Right lobe of liver (tissue), 6 donors: ENCODE measurements at places on chromosomes 7 and 10. TPM values are rescaled to one million over a fixed set of nuclear protein-coding genes. Genes with fewer than 3 reads are reported as not detected.

Gene FANK1
- 0.18 TPM for total RNA-seq

Gene PDZD8
- total RNA-seq, result 43.2 TPM

Gene LRRN3
- total RNA-seq, result 0.19 TPM

Gene ITGB1
- total RNA-seq, result 198 TPM

Gene CNTNAP2
- total RNA-seq, result 3.9 TPM

Gene DPYSL4
- not detected for total RNA-seq

Gene CHN2
- total RNA-seq, result 23.0 TPM

Gene FKBP9
- 31.8 TPM for total RNA-seq

Gene PTPRE
- 2.8 TPM for total RNA-seq

Gene STEAP4
- total RNA-seq, result 158 TPM

Gene VSTM4
- 3.3 TPM for total RNA-seq

GRCh38 chr7:40698214-40698920, 563.6 kb downstream of the SUGCT start:
- H3K27ac ChIP-seq, result no peak overlapping the region
- H3K4me1 ChIP-seq, result no peaks in the 10 kb centered on the region
- H3K36me3 ChIP-seq, result no peaks in the 10 kb centered on the region
- H3K27me3 ChIP-seq, result no peaks in the 10 kb centered on the region
- no peak overlapping the region for H3K4me3 ChIP-seq
- no peak for DNase-seq

GRCh38 chr10:6729861-6730344, 149.8 kb upstream of the PRKCQ start:
- no peaks in the 10 kb centered on the region for H3K36me3 ChIP-seq
- H3K4me3 ChIP-seq, result no peak overlapping the region
- no peaks in the 10 kb centered on the region for H3K27me3 ChIP-seq
- H3K4me1 ChIP-seq, result no peaks in the 10 kb centered on the region
- DNase-seq, result no peak
- no peak overlapping the region for H3K27ac ChIP-seq

- H3K4me1 ChIP-seq, result no peaks in the 10 kb centered on the region
- no peaks in the 10 kb centered on the region for H3K27me3 ChIP-seq
- H3K27ac ChIP-seq, result no peak overlapping the region
These were observed 420.0 kb downstream of the EXOC4 start for GRCh38 chr7:133672866-133673265.

- no peak overlapping the region for H3K27ac ChIP-seq
- H3K4me3 ChIP-seq, result no peak overlapping the region
- DNase-seq, result no peak
- no peaks in the 10 kb centered on the region for H3K36me3 ChIP-seq
- H3K4me1 ChIP-seq, result no peaks in the 10 kb centered on the region
These were observed 190.7 kb upstream of the MKI67 start for GRCh38 chr10:128316925-128317324.

GRCh38 chr10:48552946-48553564, 51.8 kb downstream of the ARHGAP22 start:
- H3K36me3 ChIP-seq, result no peaks in the 10 kb centered on the region
- H3K27me3 ChIP-seq, result no peaks in the 10 kb centered on the region
- no peak overlapping the region for H3K4me3 ChIP-seq
- H3K27ac ChIP-seq, result no peak overlapping the region

GRCh38 chr7:28355635-28356319, 56.5 kb upstream of the CREB5 start:
- H3K4me1 ChIP-seq, result no peaks in the 10 kb centered on the region
- DNase-seq, result no peak
- H3K4me3 ChIP-seq, result no peak overlapping the region
- H3K27ac ChIP-seq, result no peak overlapping the region
- H3K27me3 ChIP-seq, result no peaks in the 10 kb centered on the region
- no peaks in the 10 kb centered on the region for H3K36me3 ChIP-seq

DNA sequence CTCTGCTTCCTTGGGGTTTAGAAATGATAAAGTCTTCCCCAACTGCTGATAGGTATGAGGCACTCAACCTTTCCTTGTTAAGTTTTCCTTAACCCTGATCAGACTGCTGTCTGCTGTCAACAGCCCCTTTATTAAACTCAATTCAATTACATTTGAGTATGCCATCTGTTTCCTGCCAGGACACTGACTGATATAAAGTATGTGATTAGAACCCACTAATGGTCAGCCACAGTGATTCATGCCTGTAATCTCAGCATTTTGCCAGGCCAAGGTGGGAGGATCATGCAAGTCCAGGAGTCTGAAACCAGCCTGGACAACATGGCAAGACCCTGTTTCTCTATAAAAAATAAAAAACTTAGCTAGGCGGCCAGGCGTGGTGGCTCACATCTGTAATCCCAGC, 18.1 kb downstream of the BAZ1B start:
- H3K4me3 ChIP-seq, result no peak overlapping the region
- no peaks in the 10 kb centered on the region for H3K27me3 ChIP-seq
- no peak for DNase-seq
- no peak overlapping the region for H3K27ac ChIP-seq
- H3K36me3 ChIP-seq, result no peaks in the 10 kb centered on the region

DNA sequence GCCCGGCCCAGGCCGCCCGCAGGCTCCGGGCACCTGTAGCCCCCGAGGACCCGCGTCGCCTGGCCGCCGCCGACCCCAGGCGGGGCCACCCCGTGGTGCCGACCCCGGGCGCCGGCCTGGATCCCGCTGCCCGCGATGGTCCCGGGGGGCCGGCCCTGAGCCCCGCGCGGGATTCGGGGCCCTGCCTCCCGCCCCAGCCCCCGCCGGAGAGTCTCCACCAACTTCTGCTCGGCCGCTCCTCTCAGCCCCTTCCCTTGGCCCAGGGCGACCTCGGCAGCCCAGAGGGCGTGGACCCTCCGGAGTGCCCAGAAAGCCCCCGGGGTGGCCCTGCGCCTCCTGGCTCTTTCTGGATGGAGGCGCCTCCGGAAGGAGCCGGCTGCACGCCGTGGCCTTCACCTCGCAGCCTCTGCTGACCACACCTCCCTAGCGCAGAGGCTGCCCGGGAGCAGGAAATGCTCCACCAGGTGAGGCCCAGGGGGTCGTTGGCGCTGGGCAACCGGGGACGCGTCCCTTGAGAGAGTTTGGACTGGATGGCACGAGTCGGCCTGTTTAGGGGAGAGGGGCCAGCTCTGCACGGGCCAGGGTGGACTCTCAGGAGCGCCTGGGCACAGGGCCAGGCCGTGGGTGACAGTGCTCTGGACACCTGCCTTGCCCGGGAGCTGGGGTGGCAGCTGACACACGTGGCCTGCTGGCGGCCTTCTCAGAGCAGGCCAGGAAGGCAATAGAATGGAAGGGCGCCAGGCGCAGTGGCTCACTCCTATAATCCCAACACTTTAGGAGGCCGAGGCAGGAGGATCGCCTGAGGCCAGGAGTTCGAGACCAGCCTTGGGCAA, 529 bp downstream of the ZNF853 start:
- H3K36me3 ChIP-seq, result no peaks in the 10 kb centered on the region
- peak overlapping the region; percentile 33 for H3K4me3 ChIP-seq
- H3K4me1 ChIP-seq, result no peaks in the 10 kb centered on the region
- no peak overlapping the region for H3K27ac ChIP-seq
- peaks cover 6% of the 10 kb centered on the region for H3K27me3 ChIP-seq

DNA sequence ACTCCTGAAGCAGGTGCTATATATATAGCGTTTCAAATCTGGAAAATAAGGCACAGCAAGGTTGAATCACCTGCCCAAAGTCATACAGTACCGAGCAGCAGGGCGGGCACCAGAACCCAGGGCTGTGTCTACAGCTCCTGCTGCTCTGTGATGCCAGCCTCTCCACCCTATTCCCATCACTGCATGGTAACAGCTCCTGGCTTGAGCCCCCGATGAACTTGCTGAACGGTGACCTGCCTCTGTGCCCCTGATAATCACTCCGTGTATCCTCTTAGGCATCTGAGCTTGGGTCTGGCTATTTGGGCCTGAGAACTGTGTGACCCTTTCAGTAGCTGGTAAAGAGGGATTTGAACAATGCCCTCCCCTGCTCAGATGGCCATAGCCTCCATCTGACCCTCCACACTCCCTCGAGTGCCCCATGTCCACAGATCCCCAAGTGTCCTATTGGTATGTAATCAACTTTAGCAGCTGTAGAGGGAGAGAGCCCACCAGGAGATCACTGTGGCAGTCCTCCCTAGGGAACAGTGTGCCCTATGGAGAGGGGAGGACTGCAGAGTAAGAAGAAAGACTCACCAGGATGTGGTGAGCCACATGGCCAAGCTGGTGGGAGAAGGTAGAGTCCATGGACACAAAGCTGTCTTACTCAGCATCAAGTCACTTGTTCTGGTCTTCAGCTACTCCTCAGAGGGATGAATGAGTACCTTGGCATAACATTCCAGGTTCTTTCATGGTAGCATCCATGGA, 1.1 kb upstream of the ARHGAP22 start:
- no peaks in the 10 kb centered on the region for H3K4me1 ChIP-seq
- DNase-seq, result peak; percentile 19
- no peak overlapping the region for H3K4me3 ChIP-seq
- no peaks in the 10 kb centered on the region for H3K36me3 ChIP-seq

- H3K36me3 ChIP-seq, result no peaks in the 10 kb centered on the region
- no peak overlapping the region for H3K4me3 ChIP-seq
- no peaks in the 10 kb centered on the region for H3K27me3 ChIP-seq
- H3K27ac ChIP-seq, result no peak overlapping the region
These were observed 273.7 kb downstream of the PTPRN2 start for GRCh38 chr7:158313931-158314330.

GRCh38 chr10:90179696-90180407, 478.5 kb downstream of the KIF20B start:
- no peaks in the 10 kb centered on the region for H3K36me3 ChIP-seq
- H3K27me3 ChIP-seq, result no peaks in the 10 kb centered on the region
- no peak for DNase-seq
- H3K4me3 ChIP-seq, result no peak overlapping the region
- H3K4me1 ChIP-seq, result no peaks in the 10 kb centered on the region

DNA sequence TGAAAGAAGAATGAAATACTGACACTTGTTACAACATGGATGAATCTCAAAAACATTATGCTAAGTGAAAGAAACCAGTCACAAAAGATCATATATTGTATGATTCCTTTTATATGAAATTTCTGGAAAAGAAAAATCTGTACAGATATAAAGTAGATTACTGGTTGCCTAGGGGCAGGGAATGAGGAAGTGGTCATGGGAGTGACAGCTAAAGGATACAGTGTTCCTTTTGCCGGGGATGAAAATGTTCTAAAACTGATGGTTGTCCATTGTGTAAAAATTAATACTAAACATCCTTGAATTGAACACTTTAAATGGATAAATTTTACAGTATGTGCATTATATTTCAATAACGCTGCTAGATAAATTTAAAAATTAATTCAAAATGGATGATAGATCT, 25.1 kb downstream of the ALOX5 start:
- H3K4me3 ChIP-seq, result no peak overlapping the region
- H3K27ac ChIP-seq, result no peak overlapping the region
- H3K4me1 ChIP-seq, result no peaks in the 10 kb centered on the region
- no peak for DNase-seq
- no peaks in the 10 kb centered on the region for H3K27me3 ChIP-seq

- DNase-seq, result no peak
- H3K4me3 ChIP-seq, result no peak overlapping the region
- no peaks in the 10 kb centered on the region for H3K4me1 ChIP-seq
- no peak overlapping the region for H3K27ac ChIP-seq
- no peaks in the 10 kb centered on the region for H3K27me3 ChIP-seq
These were observed 85.9 kb downstream of the PON1 start for GRCh38 chr7:95238252-95238943.

DNA sequence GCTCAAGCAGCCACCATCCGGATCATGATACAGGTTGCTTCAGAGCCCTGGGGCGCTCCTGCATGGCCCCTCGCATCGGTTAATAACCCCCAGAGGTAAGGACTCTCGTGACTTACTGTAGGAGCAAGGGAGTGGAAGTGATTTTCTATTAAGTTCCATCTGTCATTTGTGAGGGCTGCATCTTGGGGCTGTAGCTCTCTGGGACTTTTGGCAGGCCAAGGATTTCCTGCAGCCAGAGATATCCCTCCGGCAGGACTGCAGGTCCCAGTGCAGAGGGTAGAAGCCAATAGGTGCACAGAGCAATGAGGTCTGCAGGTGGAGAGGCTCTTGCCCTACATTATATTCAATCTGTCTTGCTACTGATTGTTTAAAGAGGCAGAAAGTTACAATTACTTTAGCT, 356.8 kb upstream of the ADARB2 start:
- H3K27ac ChIP-seq, result no peak overlapping the region
- no peaks in the 10 kb centered on the region for H3K27me3 ChIP-seq
- no peak overlapping the region for H3K4me3 ChIP-seq
- no peaks in the 10 kb centered on the region for H3K4me1 ChIP-seq

DNA sequence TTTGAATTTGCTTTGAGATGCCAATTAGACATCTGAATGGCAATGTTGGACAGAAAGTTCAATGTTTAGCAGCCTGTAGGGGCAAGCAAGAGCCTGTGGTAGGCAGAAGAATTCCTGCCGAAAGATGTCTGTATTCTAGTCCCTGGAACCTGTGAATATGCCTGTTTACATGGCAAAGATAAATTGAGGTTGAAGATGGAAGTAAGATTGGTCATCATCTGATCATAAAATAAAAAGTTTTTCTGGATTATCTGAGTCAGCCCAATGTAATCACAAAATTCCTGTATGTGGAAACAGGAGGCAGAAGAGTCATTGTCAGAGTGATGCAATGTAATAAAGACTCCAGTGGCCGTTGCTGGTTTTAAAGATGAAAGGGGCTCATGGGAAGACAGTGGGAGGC, 430.5 kb downstream of the MDFIC start:
- DNase-seq, result no peak
- H3K27me3 ChIP-seq, result no peaks in the 10 kb centered on the region
- no peaks in the 10 kb centered on the region for H3K36me3 ChIP-seq
- H3K4me3 ChIP-seq, result no peak overlapping the region

GRCh38 chr7:112116894-112117293, 89.3 kb downstream of the DOCK4 start:
- no peaks in the 10 kb centered on the region for H3K27me3 ChIP-seq
- no peak for DNase-seq
- no peak overlapping the region for H3K4me3 ChIP-seq
- no peaks in the 10 kb centered on the region for H3K36me3 ChIP-seq

DNA sequence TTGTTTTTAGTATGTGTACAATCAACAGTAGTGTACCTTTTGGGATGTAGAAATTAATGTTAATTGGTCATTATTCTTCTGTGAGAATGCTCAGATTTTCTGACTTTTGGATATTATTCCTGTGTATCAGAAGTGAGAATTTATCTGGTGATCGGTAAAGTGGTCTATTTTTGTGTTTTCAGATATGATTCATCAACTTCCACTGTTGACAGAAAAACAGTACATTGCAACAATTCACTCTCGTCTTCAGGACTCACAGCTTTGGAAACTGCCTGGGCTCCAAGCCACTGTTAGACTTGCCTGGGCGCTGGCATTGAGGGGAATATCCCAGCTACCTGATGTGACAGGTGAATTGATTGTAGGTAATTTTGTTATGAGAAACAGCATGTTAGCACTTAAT, 20.9 kb downstream of the NUP205 start:
- no peak overlapping the region for H3K27ac ChIP-seq
- no peaks in the 10 kb centered on the region for H3K4me1 ChIP-seq
- no peak for DNase-seq
- no peaks in the 10 kb centered on the region for H3K36me3 ChIP-seq

GRCh38 chr10:96651998-96652431, 65.2 kb upstream of the TM9SF3 start:
- no peak overlapping the region for H3K27ac ChIP-seq
- H3K27me3 ChIP-seq, result no peaks in the 10 kb centered on the region
- peaks cover 3% of the 10 kb centered on the region for H3K4me1 ChIP-seq
